ENCODE measurements at places on chromosomes 16 and 17.

GRCh38 chr17:42101513-42102292, 3.4 kb upstream of the ZNF385C start:
- DNase-seq: peak; percentile 82

DNA sequence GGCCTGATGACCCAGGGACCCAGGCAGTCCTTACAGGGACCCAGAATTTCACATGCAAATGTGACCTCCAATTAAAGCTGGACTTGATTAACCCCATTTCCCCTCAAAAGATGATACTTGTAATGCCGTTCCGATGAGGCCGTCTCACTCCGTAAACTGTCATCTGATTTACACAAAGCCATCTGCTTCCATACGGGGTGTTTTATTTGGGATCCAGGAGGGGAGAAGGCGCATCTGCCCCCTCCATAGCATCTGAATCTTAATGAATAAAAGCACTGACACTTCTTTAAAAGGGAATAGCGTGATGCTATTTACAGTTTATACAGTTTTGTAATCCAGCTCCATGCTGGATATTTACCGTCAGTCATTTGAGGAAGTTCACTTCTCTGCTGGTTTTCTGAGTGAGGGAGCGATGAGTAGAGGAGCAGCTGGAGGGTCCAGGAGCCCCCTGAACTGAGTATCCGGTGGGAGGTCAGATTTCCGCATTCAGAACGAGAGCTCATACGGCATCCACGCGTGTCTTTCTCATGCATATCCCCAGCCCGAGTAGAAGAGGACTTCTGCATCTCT, 452.7 kb downstream of the WWOX start:
- DNase-seq: no peak

GRCh38 chr17:44247876-44248736, 19.8 kb downstream of the SLC4A1 start:
- DNase-seq: no peak

DNA sequence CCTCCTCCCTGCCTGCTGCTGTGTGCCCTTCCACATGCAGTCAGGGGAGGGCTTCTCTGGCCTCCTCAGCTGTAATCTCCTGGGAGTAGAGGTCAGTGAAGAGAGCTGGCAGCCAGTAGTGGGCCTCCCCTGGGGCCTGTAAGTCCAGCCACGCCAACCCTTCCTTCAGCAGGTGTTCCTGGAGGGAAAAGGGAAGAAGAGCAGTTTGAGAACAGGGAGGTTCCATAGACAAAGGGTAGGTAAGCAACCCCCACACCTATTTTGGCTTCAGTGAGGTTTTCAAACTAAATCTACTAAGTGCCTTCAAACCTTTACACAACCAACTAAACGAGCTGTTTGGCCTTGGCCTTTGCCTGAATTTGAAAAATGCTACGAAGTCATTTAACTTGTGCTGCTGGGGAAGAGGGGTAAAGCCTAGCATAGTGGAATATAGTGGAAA, 14.2 kb downstream of the SNF8 start:
- DNase-seq: no peak

DNA sequence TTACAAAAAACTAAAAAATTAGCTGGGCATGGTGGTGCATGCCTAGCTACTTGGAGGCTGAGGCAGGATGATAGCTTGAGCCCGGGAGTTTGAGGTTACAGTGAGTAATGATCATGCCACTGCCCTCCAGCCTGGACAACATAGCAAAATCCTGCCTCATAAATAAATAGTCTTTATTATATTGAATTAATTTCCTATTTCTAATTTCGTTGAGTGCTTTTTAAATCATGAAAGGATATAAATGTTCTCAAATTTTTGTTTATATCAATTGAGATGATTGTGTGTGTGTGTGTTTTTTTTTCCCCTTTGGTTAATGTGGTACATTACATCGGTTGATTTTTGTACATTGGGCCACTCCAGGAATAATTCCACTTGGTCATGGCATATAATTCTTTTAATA, 32.0 kb upstream of the AQP8 start:
- DNase-seq: no peak

- no peak for DNase-seq
Observed at GRCh38 chr16:12130691-12131290, 154.3 kb downstream of the SNX29 start.

DNA sequence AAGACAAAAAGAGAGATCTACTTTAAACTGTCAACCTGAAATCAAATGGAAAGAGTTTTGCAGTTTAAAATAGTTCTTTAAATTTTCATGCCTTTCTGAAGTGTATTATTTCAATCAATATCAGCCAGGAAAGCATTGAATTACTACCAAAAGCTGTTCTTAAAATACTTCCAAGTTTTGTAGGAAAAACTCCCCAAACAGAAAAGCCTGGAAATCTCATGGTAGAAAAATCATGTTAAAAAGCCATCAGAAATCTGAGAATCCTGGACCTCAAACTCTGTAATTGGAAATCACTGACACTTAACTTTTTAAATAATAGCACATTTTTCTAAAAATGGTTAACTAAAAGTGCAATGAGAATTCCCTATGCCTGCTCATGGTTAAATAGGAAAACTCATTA, 63.3 kb upstream of the CNTNAP4 start:
- no peak for DNase-seq

- no peak for DNase-seq
Observed at GRCh38 chr17:7326186-7326585, 2.9 kb downstream of the NEURL4 start.

- peak; percentile 36 for DNase-seq
Observed at GRCh38 chr17:76556765-76557367, 17.0 kb downstream of the PRCD start.

GRCh38 chr16:52499060-52499440, 47.9 kb downstream of the TOX3 start:
- no peak for DNase-seq

GRCh38 chr17:55532670-55533069, 21.4 kb upstream of the SMIM36 start:
- no peak for DNase-seq

GRCh38 chr16:3824121-3824795, 56.3 kb downstream of the CREBBP start:
- DNase-seq: no peak

GRCh38 chr16:87173294-87173893, 143.8 kb downstream of the C16orf95 start:
- no peak for DNase-seq

DNA sequence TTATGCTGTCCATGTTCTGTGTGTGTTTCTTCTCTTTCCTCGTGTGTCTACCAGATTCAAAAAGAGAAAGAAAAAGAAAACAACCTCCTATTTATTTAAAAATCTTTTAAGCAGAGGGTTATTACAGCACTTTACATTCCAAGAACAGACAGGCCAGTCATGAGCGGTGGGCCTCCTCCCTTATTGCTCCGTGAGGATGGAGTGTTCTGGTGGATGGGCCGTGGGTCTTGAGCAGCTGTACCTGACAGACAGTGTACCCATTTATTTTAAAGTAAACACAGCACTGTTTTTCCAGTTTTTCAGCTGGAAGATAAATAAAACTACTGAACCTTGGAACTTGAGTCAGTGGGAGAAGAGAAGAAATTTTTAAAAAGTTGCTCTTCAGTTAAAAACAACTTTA, 52.4 kb downstream of the WWP2 start:
- DNase-seq: no peak

- no peak for DNase-seq
Observed at GRCh38 chr17:35743626-35744328, 9.3 kb downstream of the GAS2L2 start.

GRCh38 chr16:86065711-86066110, 166.7 kb downstream of the IRF8 start:
- no peak for DNase-seq

DNA sequence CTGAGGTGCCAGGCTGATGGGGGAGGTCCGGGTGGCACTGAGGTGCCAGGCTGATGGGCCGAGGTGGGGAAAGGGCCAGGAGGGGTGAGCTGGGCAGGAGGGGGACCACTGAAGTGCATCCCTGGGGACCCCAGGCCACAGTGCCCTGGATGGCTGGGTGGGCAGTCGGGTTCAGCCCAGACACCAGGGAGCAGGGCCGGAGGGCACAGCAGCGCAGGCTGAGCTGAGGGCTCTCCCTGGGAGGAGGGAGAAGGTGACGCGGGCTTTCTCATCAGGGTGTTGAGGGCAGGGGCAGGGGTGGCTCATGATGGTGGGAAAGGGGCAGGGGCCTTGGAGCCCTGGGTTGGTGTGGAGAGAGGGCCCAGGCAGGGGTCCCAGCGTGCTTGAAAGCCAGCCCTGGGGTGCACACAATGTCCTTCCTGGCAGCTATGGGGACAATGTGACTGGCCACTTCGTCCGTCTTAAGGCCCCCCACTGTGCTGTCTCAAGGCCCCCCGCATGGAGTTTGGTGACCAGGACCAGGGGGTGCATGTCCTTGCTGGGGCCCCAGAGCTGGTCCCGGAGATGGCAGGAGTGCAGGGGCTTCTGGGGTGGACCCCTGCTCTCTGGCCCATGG, 16.0 kb downstream of the CD7 start:
- no peak for DNase-seq

GRCh38 chr16:6038941-6039645, 941.5 kb upstream of the EEF2KMT start:
- DNase-seq: no peak

DNA sequence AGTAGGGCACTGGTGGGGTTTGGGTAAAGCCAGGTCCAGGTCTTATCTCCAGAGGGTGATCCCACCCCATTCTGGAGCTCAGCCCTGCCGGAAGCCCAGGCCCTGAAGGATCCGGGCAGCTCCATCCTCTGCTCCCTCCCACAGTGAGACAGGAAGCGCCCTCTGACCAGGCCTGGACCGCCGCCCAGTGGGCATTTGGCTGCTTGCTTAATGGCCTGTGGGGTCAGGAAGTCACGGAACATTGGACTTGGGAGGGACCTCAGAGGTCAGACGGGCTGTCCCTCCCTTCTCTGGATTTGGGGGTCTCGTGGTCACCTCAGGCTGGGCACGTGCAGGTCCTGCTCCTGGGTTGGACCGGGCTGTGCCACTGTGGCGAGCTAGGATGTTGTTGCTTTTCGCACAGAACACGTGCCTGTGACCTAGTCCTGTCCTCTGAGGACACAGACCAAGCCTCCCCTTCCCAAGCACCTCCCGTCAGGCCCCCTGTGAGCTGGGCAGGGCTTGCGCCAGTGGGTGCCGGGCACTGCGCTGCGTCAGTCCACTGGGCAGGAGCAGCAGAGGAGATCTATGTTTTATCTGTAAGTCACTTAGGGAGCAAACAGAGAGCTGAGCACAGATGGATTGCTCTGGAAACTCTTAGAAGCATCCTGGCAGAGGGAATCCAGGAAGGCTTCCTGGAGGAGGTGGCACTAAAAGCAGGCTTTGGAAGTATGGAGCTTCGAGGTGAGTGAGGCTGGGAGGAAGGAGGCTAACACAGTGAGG, 49.4 kb upstream of the GSE1 start:
- peak; percentile 87 for DNase-seq

- DNase-seq: peak; percentile 31
Observed at GRCh38 chr16:75590920-75591843, 25.0 kb downstream of the GABARAPL2 start.

DNA sequence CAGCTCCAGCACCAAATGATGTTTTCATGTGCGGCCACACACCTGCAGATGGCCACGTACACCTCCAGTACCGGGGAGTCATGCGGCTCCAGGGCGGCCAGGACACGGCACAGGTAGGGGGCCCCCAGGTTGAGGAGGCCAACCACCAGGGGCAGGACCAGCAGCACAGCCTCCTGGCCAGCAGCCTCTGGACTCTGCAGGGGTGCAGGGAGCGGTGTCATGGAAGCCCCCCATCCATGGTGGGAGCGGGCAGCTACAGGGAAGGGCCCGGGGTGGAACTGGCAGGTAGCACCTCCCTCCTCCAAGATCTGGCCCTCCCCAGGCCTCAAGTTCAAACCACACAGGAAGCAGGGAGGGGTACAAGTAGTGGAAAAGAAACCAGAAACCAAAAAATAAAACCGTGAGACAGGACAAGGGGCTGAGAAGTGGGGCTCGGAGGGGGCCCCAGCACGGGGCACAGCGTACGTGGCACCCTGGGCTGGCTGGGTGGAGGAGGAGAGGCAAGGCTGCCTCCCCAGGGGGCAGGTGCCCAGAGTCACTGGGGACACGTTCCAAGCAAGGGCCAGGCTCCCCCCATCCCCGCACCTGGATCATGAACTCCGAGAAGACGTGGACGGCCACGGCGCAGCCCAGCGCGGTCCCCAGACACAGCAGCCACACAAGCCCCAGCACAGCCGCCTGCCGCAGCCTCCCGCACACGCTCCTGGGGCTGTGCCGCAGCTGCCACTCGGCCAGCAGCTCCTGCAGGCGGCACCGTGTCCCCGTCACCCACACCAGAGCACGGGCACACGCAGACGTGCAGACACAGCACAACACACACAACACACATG, 7.4 kb downstream of the TMC6 start:
- DNase-seq: peak; percentile 60

DNA sequence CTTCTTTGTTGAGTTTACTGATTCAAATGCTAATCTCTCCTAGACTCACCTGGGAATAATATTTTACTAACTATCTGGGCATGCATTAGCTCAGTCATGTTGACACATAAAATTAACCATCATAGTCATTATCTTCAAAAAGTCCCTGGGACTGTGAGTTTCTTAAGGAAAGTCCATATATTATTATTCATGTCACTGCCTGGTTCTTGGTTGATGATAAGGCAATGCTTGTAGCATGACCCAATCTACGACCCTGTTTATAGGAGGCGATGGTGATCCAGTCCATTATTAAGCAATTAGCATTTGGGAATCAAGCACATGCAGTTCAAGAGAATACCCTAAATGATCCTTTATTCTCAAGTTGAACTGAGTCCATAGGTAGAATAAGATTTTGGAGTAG, 54.8 kb upstream of the MPHOSPH6 start:
- no peak for DNase-seq

Data from transverse colon (tissue), 4 donors.